ENCODE measurements at places on chromosomes 1 and 21.

GRCh38 chr1:45669379-45669778 is 17.0 kb downstream of the GPBP1L1 start:
- DNase-seq, result no peak

DNA sequence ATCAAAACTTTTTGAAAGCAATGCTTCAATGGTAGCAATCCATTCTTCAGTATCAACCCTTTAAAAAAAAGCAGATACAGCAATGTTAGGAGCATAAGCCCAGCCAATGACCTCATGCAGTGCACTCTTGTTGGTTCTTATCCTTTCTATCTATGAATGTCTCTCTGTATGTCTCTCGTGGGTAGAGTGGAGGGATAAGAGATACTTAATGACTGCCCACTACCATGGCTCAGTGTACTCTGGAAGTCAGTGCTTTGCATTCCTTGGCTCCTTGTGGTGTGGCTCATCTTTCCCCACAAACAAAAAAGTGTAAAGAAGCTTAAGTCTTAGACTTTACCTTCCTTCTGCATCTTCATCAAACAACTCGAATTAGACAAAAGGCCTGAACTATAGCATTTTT is 50.3 kb downstream of the PCSK9 start:
- DNase-seq, result no peak

DNA sequence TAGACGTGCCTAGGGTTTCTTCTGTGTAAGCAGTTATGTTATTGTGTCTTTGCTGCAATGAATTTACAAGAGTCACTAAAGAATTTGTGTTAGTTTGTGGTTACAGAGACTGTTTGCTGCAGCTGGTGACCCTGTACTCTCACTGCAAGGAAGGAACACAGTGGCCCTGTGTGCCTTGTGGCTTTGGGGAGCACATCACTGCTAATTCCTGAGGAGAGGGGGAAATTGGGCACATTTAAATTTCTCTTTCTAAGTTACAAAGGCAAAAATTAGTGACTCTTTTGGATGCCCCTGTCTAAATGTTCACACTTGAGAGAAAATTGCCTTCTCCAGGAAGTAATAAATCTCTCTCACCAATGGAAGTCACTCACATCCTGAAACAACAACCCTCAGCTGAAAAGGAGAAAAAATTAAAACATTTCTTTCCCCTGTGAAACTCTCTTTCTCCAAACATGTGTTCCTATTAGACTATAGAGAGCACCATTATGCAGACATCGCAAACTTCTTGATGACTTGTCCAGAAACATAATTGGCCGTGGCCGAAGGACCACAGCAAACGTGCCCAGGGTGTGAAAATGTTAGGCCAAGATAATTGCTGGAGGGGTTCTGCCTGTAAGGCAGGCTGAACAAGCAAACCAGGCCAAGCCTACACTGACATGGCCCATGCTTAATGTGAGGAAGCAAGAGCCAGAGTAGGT is 32.3 kb upstream of the SPAG17 start:
- DNase-seq, result no peak

DNA sequence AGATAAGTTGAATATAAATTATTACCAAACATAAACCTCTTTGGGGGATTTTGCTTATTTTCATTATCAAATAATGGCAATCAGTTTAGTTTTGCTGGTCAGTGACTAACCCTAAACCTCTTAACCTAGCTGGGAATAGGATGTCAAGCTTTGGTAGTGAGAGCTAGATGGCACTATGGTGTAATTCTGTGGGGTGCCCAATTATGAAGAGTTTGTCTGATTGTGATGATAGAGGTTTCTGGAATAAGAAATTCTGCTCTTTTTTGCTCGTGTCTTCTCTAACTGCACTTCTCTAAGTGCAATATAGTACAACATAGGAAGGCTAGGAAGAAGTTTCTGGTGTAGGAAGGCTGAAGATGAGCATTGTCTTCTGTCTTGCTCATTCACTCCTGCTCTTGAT is 59.8 kb downstream of the XCL1 start:
- no peak for DNase-seq

- no peak for DNase-seq
Measured at GRCh38 chr21:32645261-32646182, 33.3 kb upstream of the CFAP298 start.

GRCh38 chr1:26387447-26387846 is 14.9 kb upstream of the ZNF683 start:
- no peak for DNase-seq
